SHP77 treated with DMSO at 0.1 percent for 48 hours (cell line): ENCODE measurements at places on chromosomes 13 and 19.

- DNase-seq, result no peak
These were observed 2.1 kb upstream of the NLRP7 start for GRCh38 chr19:54949412-54949811.

GRCh38 chr13:110528371-110528770, 33.2 kb downstream of the RAB20 start:
- DNase-seq, result no peak

GRCh38 chr13:26993780-26994179, 177.8 kb downstream of the USP12 start:
- DNase-seq, result no peak

- DNase-seq, result no peak
These were observed 38.9 kb upstream of the SERP2 start for GRCh38 chr13:44334751-44335150.

DNA sequence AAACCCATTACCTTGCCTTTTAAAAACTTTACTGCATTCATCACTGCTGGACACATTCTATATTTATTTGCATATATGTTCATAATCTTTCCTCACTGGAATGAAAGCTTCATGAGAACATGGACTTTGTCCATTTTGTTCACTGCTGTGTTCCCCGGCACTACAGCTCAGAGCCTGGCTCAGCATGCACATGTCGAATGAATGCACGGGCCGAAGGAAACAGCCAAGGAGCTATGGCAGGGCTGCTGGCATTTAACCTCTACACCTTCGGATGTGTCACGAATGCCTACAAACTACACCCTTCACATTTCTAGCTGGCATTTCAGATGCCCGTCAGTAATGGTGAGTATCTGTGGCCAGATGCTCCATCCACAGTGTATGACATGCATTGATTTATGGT, 7.6 kb downstream of the MTIF3 start:
- no peak for DNase-seq

DNA sequence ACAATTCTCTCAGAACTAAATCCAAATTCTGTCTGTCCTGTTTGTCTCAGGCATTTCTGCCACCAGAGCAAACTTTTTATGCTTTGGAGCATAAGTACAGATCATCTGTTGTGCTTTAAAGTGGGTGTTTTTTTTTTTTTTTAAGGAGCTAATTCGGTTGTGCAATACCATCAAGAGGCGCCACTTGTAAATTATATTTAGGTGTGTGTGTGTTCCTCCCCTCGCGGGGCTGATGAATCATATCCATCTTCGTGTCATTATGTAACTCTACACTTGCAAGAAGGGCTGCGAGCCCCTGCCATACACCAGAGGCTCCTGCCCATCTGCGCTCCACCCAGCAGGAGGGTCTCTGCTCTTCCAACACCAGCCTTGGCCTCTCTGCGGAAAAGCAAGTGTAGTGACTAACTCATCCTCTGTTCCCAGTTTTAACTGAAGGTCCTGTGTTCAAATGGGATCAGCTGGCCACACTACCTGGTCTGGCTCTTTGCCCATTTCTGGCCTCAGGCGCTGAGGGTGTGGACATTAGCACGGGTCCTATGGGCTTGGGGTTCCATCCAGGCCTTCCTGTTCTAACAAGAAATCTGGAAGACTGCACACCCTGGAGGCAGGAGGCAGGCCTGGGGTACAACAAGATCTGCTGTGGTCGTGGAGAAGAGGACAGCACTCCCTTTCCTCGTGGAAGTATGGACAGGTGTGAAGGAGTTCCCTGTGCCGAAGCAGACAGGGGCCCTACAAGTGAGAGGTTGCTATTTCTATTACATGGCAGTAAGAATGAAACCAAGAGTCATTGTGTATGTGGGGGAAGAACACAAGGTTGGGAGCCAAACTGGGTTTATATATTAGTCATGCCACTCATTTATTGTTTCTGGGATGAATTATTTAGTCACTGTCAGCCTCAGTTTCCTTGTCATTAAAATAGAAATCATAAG, 96.1 kb upstream of the MBNL2 start:
- peak; percentile 60 for DNase-seq

GRCh38 chr19:15101479-15102082, 5.6 kb upstream of the SYDE1 start:
- DNase-seq, result peak; percentile 10

DNA sequence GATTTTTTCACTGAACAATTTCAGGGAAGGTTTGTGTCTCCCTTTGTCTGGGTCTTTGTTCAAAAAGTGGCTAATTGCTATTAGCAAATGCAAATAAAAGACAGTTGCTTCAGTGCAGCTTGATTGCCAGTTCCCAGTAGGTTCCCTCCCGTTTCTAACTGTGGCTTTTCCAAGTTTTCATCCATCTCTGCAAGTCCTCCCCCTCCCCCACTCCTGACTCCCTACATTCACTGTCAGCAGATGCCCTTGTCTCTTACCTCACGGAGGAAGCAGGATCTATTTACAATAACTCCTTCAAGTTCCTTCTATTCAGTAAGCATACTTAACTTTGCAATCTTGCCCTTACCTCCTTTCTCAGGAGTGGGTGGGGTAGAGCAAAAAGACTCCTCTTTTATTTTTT, 55.4 kb upstream of the SCEL start:
- no peak for DNase-seq

DNA sequence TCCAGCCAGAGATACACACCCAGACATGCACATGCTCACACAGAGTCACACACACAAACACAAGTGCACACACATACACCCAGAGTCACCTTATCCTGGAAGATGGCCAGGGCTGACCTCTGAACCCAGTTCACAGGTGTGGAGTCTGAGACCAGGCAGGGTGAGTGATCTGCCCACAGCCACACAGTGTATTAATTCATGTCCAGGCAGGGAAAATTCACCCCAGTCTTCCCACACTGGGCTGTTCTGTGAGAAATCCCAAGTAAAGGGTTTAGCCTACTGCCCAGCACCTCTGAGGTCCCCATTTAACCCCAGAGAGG, 2.0 kb downstream of the POU2F2 start:
- DNase-seq, result no peak

DNA sequence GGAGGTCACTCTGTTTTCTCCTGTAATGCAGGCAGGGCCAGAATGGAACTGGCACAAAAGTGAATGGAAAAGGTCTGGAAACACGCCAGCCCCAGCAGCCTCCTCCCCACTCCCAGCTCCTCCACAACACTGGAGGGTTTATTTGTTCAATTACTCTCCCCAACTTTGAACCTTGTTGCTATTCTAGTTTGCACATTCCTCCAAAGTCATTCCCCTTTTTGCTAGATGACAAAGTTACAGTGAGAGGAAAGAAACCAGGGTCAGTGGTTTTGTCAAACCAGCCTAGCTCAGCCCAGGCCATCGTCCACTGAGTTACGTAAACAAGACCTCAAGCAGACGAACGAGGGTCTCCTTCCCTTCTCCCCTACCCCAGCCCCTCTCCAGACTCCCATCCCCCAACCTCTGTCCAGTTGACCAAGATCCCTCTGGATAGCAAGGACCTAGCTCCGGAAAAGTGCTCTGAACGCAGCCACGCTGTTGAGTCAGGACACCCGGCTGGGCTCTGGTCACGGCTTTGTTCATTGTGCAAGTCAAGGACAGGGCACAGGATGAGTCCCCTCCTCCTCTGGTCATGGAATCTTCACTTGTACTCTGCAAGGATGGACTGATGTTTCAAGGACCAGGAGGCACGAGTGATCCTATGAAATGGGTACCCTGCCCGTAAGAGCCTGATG, 180.0 kb downstream of the USP12 start:
- no peak for DNase-seq

DNA sequence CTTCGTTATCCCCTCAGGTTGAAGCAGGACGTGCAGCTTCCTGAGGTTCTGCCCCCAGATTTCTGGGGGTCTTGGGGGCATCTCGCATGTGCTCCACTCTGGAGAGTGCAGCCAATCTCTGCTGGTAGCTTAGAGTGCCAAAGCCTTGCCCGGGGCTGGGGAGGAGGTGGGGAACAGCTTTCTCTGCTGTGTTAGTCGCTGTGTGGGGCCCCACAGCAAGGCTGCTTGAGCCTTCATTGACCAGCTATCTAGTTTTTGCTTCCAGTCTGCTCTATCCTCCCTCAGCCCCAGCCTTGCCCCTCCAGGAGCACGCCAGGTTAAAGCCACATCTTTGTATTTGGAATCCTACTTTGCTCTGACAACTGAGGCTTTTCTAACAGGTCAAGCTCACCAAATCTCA, 32.0 kb upstream of the MEDAG start:
- DNase-seq, result no peak

DNA sequence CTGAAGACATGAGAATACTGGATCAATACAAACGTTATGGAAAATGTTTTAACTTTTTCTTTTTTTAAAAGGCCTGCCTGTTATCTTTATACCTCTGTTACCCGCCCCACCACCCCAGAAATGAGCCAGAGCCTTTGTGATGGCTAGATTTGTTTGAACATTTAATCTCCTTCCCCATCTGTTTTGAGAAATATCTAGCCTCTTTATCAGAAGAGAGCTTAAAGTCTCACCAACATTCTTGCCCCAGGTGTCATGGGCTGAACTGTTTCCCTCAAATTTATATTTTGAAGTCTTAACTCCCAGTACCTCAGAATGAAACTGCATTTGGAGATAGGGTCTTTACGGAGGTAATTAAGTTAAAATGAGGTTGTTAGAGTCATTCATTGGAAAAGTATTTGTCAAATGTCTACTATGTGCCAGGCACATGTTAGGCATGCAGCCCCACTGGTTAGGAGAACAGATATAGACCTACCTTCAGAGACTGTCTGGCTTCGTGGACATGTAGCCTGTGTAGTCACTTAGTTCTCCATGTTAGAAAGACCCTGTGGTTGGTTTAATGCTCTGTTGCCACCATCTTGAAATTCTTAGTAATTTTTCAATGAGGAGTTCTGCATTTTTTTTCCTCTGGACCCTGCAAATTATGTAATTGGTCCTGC, 6.3 kb upstream of the RB1 start:
- DNase-seq, result no peak

- no peak for DNase-seq
These were observed 72.8 kb downstream of the CCDC70 start for GRCh38 chr13:51934461-51935087.

DNA sequence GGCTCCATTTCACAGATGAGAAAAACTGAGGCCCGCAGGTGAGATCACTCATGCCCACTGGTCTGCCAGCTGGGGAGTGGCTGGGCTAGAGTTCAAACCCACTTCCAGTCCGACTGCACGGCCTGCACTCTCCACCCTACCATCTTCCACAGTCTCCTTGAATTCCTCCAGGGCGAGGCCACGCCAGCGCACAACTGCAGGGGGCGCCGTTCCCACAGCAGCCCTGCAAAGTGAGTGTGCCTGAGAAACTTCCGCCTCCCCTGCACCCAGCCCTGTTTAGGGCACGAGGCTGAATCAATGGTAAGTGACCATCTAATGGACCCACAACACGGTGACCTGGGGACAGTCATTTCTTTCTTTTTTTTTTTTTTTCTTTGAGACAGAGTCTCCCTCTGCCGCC, 829 bp upstream of the ATCAY start:
- no peak for DNase-seq

- no peak for DNase-seq
These were observed 89.2 kb downstream of the MZT1 start for GRCh38 chr13:72638059-72638815.
